ENCODE measurements at places on chromosomes 7 and 10.
A peak's percentile ranks its signal among the peaks of the same experiment; 100 is the strongest.

DNA sequence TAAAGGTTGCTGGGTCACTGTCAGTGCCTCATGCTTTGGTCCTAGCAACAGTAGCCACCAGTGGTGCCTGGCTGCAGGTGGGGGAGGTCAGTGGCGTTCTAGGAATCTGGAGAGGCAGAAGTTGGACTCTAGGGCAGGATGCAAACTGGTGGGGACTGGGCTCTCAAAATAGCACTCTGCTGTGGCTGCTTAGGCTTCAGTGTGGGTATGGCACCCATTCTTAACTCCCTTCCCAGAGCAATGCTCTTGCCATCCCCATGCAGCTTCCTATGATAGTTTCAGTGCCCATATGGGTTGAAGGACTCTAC lies 330.8 kb downstream of the PCDH15 start:
- no peak for DNase-seq

DNA sequence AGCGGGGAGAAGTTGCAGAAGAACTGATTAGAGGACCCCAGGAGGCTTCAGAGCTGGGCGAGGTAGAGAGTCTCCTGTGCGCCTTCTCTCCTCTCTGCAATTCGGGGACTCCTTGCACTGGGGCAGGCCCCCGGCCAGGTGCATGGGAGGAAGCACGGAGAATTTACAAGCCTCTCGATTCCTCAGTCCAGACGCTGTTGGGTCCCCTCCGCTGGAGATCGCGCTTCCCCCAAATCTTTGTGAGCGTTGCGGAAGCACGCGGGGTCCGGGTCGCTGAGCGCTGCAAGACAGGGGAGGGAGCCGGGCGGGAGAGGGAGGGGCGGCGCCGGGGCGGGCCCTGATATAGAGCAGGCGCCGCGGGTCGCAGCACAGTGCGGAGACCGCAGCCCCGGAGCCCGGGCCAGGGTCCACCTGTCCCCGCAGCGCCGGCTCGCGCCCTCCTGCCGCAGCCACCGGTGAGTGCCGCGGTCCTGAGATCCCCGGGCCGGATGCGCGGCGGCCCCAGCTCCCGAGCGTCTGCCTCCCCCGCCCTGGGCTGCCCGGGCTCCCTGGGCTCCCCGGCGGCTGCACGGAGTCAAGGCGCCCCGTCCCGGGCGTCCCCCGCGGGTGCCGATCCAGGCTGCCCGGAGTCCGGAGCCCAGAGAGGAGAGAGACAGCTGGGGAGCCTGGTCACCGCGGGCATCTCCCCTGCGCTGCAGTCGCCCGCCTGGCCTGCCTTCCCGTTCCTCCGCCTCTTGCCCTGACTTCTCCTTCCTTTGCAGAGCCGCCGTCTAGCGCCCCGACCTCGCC lies at the start of gene PLAU:
PLAU (plus strand) TSS at position 369 of the 789 bp plus-strand sequence. CDS start 424 bp downstream, outside the sequence.
- DNase-seq = no peak

DNA sequence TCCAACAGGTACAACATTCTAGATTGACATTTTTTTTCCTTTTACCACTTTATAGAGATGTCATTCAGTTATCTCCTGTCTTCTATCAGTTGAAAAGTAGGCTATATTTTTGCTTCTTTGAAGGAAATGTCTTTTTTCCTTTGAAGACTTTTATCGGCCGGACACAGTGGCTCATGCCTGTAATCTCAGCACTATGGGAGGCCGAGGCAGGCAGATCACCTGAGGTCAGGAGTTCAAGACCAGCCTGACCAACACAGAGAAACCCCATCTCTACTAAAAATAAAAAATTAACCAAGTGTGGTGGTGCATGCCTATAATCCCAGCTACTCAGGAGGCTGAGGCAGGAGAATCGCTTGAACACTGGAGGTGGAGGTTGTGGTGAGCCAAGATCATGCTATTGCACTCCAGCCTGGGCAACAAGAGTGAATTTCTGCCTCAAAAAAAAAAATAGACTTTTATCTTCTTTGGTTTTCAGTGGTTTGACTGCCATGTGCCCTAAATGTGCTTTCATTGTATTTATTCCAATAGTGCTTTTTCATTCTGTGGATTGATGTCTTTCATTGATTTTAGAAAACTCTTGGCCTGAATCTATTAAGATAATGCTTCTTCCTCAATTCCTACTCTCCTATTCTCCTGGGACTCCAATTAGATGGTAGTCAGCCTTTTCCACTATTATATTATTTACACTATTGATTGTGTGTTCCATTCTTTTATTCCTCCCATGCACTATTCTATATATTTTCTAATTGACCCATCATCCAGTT lies 84.6 kb downstream of the IMMP2L start:
- DNase-seq = no peak

- peak; percentile 91 for DNase-seq
These were observed at the start of gene OAT for GRCh38 chr10:124418726-124419501. Gene OAT, minus strand, starts transcription at chr10:124418923. Its CDS starts 6,752 bp downstream, at chr10:124412171.

DNA sequence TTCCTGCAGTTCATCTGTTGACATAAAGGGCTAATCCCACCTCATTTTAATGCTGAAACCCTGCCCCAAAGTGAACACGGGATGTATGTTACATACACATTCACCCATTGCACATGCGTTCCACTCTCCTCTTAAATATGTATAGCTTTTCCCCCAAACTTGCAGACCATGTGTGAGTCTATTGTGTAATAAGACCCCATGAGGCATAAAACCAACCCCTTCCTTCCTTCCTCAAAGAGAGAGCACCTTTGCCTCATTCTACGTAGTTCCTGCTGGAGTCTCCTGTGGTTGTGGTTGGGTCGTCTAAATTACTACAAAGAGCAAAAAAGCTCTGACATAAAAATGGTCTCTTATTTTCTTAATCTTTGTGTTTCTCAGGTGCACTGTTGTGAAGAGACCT lies 345.7 kb upstream of the KLF6 start:
- DNase-seq = no peak

DNA sequence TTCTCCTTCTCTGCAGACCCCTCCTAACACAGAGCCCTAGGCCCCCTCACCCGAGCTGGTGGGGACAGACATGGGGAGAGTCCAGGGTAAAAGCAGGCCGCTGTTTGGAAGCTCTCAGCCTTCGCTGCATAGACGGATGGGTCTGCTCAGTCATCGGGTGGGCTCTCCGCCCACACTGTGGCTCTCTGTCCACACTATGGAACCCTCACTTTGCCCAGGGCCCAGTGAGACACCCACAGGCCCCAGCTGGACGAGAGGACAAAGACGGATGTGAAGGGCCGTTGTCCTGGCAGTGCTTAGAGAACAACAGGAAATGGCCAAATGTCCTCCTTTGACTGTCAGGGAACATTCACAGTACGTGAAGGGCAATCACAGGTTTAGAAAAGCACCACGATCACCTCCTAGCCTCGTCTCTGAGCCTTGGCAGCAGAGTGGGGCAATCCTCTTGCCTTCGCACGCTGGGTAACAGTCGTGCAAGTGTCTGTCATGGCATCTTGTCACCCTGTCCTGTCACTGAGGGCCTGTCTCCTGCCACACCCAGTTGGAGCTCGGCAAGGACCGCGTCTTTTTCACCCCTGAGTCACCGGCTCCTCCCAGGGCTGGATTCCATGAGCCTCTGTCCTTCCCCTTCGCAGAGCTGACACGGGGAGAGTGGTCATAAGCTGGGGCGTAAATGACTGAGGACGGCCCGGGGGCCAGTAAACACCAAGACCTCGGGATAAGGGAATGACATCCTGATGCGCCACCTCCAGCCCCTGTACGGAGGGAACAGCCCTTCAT lies 80.6 kb downstream of the PRKAG2 start:
- no peak for DNase-seq

DNA sequence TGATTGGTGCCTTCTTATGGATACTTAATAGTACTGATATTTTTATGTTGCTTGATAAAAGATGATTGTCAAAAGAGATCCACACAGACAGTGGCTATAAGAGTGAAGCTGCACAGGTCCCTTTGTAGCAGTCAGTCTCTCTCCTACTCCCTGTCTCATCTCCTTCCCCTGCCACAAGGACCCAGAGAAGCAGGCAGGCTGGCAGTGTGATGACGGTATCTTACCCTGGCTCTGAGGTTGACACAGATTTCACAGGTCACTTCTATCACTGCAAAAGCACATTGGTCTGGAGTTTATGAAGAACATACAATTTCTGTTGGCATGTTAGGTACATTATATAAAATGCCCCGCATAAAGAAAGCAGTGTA lies 64.4 kb upstream of the AHR start:
- peak; percentile 5 for DNase-seq

- DNase-seq = no peak
These were observed 6.9 kb downstream of the HNRNPA2B1 start for GRCh38 chr7:26193432-26194207.

DNA sequence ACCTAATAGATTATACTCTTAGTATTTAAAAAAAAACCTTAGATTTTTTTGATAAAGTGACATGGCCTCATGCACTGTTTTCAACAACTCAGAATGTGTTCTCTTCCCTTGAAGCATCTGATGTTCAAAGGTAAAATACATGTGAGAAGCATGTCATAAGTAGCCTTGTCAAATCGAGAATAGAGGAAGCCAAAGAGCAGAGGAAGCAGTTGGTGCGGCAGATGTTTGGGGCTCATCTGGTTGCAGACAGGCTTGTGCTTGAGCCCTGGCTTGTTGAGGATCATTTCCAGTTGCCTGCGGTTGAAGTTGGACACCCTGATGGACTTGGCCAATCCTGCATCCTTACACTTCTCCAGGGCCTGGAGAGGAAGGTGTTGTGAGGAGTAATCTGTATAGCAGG lies 59.2 kb downstream of the AKR1E2 start:
- no peak for DNase-seq

- no peak for DNase-seq
These were observed 57.6 kb downstream of the BMPR1A start for GRCh38 chr10:86813982-86814381.

- DNase-seq = no peak
These were observed 272.4 kb upstream of the LRGUK start for GRCh38 chr7:133854739-133855138.

DNA sequence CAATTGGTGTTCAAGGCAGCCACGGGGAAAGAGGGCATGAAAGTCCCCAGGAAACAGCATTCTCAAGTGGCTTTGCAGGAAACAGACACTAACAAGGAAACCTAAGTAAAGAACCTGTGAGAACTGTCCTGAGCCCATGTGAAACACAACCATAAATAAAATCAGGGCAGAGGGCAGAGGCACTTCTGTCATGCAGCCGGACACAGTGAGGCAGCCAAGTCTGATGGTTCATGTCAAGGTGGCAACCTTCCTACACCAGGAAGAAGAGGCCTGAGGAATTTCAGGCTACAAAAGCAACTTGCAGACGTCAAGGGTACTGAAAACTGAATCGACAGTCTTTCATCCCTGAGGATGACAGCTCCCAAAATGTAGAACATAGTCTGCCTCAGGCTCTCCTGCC lies 458.2 kb upstream of the NPVF start:
- DNase-seq = no peak

DNA sequence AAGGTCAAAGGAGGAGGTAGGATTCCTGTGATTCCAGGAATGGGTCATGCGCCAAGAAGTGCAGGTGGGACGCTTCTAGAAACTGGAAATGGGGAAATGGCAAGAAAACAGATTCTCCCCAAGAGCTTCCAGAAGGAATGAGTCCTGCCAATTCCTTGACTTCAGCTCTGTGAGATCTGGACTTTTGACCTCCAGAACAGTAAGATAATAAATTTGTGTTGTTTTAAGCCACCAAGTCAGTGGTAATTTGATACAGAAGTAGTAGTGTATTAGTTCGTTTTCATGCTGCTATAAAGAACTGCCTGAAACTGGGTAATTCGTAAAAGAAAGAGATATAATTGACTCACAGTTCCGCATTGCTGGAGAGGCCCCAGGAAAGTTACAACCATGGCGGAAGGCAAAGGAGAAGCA lies 178.6 kb upstream of the GALNT17 start:
- no peak for DNase-seq

- DNase-seq = no peak
These were observed 27.4 kb downstream of the UCMA start for GRCh38 chr10:13206546-13207443.

- DNase-seq = no peak
These were observed 13.3 kb upstream of the ACSL5 start for GRCh38 chr10:112360308-112361270.

GRCh38 chr10:101451261-101451660 lies 97.3 kb downstream of the BTRC start:
- no peak for DNase-seq

DNA sequence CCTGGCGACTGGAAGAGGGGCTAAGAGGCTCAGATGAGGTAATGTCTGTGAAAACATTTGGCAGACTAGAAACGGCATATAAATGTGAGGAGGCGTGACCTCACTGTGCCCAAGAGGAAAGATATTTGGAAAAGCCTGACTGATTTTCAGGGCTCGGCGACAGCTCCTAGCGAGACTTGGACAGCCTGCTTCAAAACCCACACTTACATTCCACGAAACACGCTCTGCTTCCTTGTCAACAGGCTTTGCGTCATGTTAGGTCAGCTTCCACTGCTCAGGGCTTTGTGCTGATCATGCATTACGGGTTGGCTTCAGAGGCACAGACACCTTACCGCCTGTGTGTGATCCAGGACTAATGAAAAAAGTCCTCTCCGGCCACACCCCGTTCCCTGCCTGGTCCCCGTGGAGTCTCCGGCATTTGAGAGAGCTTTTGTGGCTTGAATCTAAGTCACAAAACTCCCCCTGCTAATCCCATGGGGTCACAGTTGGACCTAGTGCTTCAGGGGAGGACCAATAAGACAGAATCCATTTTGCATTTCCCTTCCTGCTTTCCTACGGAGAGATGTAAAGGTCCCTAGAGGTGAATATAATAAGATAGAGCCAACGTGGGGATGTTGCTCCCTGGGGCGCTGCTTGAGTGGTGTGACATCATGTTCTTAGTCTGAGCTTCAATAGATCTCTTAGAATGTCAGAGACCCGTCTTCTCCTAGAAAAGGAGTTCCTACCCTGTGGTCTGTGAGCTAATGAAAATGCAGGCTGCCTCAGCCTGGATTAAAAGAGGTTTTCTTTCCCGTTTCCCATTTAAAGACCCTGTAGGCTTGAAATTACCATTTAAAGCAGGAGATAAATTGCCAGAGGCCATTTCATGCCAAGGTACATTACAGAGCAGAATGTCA lies 25.5 kb downstream of the FGFBP3 start:
- DNase-seq = no peak

DNA sequence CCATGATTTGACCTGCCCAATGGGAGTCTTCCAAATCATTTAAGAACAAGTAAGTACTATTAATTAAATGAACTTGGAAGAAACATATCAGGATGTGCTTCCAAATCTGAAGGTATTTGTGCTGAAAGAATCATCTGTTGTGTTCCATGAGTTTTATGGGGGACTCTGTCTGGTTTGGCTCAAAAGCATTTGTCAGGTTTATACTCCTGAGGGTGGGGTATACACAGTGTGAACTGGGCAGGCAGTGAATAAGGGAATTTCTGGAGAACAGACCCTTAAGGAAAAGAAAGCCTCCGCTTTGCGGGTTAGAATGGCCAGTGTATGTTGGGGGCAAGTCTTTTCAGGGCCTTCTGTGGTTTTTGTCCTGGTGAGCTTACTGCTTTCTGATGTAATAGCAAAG lies 29.9 kb downstream of the TCF7L2 start:
- no peak for DNase-seq

GRCh38 chr10:92074126-92074887 lies 150.7 kb downstream of the BTAF1 start:
- DNase-seq = no peak

- no peak for DNase-seq
These were observed 90.6 kb downstream of the CARD11 start for GRCh38 chr7:2953099-2953498.

- DNase-seq = no peak
These were observed 18.8 kb upstream of the ARHGAP22 start for GRCh38 chr10:48623607-48624132.

Measured in stimulated activated CD8-positive, alpha-beta memory T cell treated with anti-CD3 and anti-CD28 coated beads, Interleukin-4, amount 100 ng/mL, for 4 hours (primary cell).